ENCODE measurements at places on chromosomes 3 and 15. TPM values are rescaled to one million over a fixed set of nuclear protein-coding genes. Genes with fewer than 3 reads are reported as not detected.

Gene ZNF80
- total RNA-seq = not detected

Gene FETUB
- total RNA-seq = 0.07 TPM

Gene H1-8
- total RNA-seq = not detected

Gene LYSMD2
- 6.8 TPM for total RNA-seq

Gene SFMBT1
- 8.2 TPM for total RNA-seq

Gene DUOX1
- total RNA-seq = 17.8 TPM

Gene FBXW12
- not detected for total RNA-seq

Gene GP9
- not detected for total RNA-seq

Gene GP5
- not detected for total RNA-seq

Gene RUBCN
- 21.0 TPM for total RNA-seq

Gene ZNF620
- 1.1 TPM for total RNA-seq

Gene IQCF5
- not detected for total RNA-seq

Gene C3orf18
- 5.0 TPM for total RNA-seq

Gene USP13
- 5.7 TPM for total RNA-seq

Gene TEX55
- not detected for total RNA-seq

Gene RAD51
- total RNA-seq = 22.4 TPM

Gene SLC51A
- total RNA-seq = not detected

Gene SEMA4B
- 72.5 TPM for total RNA-seq

Gene IMPG2
- total RNA-seq = 0.03 TPM

Gene SLC22A14
- 0.14 TPM for total RNA-seq

Gene RBP2
- not detected for total RNA-seq

Gene ELL3
- 3.4 TPM for total RNA-seq

Gene NTRK3
- total RNA-seq = not detected

Gene PIK3CB
- 22.9 TPM for total RNA-seq

Gene RTP4
- 0.07 TPM for total RNA-seq

Gene LYZL4
- not detected for total RNA-seq

Gene NUDT16
- total RNA-seq = 8.0 TPM

Gene SUSD5
- 0.07 TPM for total RNA-seq

Gene GOLGA8J
- total RNA-seq = 0.07 TPM

Gene MYLK
- 3.5 TPM for total RNA-seq

Data from foreskin keratinocyte (primary cell).